Fibroblast of skin of abdomen (primary cell): ENCODE measurements at places on chromosomes 16 and 17.

DNA sequence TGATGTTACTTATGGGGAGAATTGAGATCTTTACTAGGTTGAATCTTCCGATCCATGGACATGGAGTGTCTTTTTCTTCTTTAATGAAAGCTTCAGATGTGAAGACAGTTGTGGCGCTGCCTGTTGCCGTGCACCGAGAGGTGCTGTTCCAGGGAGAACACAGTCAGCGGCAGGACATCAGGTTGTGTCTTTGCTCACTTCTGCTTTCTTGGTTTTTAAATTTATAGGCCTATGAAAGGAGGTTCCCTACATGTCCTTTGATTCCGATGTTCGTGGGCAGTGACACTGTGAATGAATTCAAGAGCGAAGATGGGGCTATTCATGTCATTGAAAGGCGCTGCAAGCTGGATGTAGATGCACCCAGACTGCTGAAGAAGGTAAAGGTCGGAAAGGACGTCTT, 49.8 kb downstream of the SEC14L1 start:
- no peak for DNase-seq

GRCh38 chr16:69436896-69437295, 12.5 kb downstream of the CYB5B start:
- no peak for DNase-seq

- DNase-seq: no peak
These were observed 15.3 kb upstream of the NPTX1 start for GRCh38 chr17:80491478-80492342.

- DNase-seq: no peak
These were observed 178.9 kb downstream of the COPRS start for GRCh38 chr17:31680126-31680525.

- DNase-seq: no peak
These were observed 10.1 kb downstream of the IRF8 start for GRCh38 chr16:85908889-85909589.
